ENCODE measurements at places on chromosomes 4 and X.

DNA sequence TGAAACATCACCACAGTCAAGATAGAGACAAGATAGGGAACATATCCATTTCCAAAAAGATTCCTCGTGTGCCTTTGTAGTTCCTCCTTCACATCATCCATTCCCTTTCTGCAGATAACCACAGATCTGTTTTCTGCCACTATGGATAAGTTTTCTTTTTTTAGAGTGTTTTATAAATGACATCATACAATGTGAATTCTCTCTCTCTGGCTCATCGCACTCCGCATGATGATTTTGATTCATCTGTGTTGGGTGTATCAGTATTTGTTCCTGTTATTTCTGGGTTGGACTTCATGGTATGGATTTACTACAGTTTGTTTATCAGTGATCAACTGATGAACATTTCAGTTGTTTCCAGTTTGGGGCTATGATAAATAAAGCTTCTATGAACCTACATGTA is 23.2 kb upstream of the ANXA3 start:
- DNase-seq: no peak

- DNase-seq: no peak
These were observed 87.1 kb downstream of the RLIM start for GRCh38 chrX:74527350-74527749.

DNA sequence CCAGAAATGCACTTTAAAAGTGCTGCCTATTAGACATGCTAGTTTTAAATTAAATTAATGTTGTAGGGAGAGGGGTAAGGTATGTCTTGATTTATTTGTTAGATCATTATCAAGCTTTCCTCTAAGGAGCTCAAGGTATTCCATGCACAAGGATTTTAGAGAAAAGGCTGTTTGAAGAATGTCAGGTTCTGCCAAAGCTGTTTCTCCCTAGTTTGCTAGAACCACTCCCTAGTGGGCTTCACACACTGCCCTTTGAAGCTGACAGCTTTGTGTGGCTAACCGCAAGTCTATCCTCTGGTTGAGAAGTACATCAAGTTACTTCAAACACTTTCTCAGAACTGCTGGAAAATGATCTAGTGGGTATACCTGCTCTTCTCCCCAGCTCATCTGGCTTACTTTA is 32.3 kb downstream of the RASL11B start:
- no peak for DNase-seq

- DNase-seq: no peak
These were observed 654.4 kb downstream of the IQCM start for GRCh38 chr4:149161247-149161646.

- no peak for DNase-seq
These were observed 119.2 kb downstream of the RAPGEF2 start for GRCh38 chr4:159222043-159222552.

- no peak for DNase-seq
These were observed 28.9 kb upstream of the MTMR1 start for GRCh38 chrX:150664290-150664689.

- no peak for DNase-seq
These were observed 859 bp downstream of the SMARCA1 start for GRCh38 chrX:129522184-129523078.

GRCh38 chr4:60683973-60684372 is 516.2 kb upstream of the ADGRL3 start:
- DNase-seq: no peak

DNA sequence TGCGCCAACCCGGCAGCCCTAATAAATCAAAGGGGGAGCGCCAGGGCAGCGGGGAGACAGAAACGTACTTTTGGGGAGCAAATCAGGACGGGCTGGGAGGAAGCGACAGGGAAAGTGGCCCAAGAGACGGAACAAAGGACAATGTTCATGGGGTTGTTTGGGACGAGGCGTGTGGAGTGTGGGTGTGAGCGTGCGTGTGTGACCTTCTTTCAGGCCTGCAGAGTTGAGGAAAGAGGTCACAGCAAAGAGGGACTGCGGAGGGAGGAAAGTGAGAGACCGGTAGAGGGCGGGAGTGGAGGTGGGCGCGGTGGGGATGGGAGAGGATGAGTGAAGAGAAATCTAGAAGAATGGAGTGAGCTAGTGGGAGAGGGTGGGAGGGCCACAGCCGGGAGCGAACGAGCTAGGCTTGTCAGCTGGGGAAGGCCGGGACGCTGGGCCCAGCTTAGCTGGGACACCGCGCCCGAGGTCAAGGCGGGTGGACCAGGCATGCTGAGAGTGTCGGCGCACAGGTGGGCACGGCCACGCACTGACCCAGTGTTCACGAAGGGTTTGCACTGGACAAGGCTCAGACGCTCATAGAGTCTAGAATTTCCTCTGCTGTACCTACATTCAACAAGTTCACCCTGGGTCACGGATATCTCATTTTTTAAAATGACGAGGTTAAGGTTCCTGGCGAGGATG is 14.7 kb upstream of the PITX2 start:
- no peak for DNase-seq

GRCh38 chr4:96183611-96184010 is 343.7 kb downstream of the PDHA2 start:
- no peak for DNase-seq

DNA sequence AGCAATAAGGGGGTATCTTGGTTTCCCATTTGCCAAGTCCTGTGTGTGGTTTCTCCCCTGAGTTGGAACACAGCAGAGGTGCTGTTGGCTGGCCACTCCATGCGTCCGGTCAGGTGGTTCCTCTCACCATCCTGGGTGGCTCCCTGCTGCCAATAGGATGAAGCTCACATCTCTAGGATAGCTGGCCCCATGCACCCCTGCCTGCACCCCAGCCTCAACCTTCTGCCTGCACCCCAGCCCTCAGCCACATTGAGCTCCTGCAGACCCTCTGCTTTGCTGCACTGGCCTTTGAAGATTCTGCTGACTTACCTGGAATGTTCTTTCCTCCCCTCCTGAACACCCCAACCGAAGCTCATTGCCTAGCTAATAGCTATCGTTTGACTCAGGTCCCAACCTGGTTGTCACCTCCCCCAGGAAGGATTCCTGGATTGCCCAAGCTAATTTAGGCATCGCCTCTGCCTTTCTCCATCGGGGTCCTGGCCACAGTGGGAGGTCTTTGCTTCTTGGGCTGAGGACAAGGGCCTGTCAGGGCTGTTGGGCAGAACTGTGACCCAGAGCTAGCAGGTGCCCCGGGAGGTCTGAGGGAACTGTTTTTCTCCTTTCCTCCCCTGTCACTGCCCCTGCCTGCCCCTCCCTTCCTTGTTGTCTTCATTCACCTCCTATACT is 36.6 kb upstream of the GRPEL1 start:
- no peak for DNase-seq

- DNase-seq: no peak
These were observed 321.7 kb downstream of the ANKRD50 start for GRCh38 chr4:124390861-124391260.

DNA sequence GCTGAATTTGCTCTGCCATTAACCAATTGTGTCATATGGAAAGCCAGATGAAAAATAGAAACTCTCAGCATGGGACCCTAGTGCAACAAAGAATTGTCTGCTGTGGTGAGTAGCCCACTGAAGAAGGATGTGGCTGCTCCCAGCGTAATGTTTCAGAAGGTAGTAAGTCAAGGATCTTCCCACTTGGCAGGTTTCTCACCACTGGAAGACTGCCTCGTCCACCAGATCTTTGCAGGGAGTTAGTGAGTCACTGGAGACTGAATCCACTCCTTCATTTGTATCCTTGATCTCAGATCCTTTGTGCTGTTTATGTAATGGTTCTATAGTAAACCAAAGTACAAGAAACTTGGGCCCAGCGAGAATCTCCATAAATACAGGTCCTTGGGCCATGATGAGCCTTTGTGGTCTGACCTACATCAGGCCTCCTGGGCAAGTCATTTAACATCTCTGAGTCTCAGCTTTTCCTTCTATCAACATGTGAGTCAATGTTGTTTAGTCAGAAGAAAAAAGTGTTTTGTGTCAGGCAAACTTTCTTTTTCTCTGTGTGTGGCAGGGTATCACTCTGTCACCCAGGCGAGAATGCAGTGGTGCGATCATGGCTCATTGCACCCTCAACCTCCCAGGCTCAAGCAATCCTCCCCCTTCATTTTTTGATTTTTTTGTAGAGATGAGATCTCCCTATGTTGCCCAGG is 78.0 kb upstream of the CCDC160 start:
- no peak for DNase-seq

- no peak for DNase-seq
These were observed 87.5 kb downstream of the LRRC66 start for GRCh38 chr4:51932684-51933083.

DNA sequence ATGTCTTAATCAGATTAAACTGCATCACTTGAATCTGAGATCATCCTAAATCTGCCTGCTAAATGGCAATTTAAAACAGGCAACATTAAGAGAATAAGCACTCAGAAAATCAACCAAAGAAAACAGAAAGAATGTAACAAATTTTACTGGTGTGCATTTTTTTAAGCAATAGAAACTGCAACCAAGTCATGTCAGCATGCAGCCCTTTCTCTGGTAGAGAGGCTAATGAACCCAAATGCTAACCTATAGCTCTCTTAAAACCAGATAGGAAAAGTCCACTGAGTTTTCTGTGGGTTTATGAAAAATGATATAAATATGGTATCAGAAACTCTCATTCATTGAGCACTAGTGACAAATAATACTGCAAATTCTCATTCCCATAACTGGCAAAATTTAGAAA is 35.6 kb downstream of the COL25A1 start:
- DNase-seq: no peak

DNA sequence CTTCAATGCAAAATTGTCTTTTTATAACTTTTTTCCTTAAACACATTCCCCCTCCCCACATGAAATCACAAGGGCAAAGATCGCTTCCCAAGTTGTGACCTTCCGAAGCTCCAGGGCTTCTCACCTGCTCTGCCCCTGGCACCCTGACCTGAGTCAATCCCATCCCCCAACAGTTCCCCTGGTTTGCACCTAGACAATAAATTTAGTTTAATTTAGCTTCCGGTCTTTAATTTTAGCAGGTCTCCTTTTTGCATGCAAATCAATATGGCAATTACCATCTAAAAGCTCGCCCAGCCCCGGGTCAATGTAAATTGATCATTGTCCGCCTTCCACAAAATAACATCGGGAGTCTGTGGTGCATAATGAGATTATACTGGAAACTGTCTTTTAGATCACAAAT is 6.8 kb downstream of the BCOR start:
- no peak for DNase-seq

- DNase-seq: no peak
These were observed 20.4 kb upstream of the GPM6B start for GRCh38 chrX:13837290-13837745.

DNA sequence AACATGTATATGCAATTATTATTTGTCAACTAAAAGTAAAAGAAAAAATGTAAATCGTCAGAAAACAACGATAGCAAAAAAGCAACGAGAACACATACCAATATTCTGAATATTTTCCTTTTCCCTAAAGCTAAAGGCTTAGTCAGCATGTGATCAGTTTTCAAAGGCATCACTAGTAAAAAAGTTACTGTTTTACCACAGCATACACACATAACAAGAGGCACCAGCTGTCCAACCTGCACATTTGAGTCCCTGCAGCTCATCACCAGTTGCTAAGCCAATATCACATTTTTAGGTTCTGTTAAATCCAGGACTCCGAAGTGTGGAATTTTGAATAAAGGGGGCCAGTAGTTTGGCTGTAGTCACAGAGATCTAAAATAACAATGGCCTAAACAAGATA is 203.8 kb downstream of the ADGRA3 start:
- DNase-seq: no peak

- peak; percentile 27 for DNase-seq
These were observed 71.1 kb downstream of the NYX start for GRCh38 chrX:41518127-41518840.

GRCh38 chr4:166091912-166092510 is 219.0 kb downstream of the TLL1 start:
- DNase-seq: no peak

DNA sequence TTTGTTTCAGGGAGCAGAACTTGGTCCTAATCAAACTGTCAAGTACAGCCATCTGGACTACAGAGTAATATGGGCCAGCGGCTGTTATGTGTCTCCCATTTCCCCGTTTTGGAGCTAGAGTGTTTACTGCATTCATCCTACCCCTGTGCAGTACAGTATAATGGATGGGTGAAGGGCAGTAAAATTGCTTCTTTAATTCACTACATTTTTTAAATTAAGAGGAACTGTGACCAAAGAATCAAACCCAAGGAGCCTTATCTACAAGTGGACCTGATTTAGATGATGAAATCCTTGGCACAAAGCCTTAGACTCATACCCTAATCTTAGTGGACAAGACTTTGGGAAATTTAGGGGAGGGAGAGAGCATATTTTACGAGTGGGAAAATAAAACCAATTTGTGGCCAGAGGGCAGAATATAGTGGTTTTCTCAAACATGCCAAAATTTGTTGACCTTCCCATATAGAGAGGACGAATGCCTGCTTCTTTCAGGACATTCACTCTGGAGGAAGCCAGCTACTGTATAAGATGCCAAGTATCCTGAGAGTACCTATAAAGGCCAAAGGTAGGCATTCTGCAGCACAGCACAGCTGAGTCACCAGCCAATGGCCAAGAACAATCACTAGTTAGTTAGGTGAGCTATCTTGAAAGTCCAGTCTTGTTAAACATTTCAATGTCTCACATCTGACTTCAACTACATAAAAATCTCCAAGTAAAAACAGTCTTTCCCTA is 253.8 kb upstream of the KCNIP4 start:
- DNase-seq: no peak

DNA sequence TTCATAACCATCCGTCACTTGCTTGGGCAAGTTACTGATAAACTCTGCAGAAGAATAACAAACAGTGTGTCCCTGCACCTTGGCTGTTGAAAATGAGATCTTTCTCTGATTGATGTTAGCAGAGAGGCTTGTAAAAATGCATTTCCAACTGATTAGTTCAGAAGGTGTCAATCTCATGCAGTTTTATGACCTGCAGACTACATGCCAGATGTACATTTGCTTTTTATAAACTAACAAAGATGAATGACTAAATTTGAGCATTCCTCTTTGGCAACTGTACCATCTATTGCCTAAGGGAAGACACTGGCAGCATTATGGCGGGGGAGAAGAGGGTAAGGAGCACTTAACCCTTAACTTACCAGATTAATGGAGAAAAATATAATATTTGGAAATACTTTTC is 192.8 kb downstream of the DCTD start:
- DNase-seq: no peak

DNA sequence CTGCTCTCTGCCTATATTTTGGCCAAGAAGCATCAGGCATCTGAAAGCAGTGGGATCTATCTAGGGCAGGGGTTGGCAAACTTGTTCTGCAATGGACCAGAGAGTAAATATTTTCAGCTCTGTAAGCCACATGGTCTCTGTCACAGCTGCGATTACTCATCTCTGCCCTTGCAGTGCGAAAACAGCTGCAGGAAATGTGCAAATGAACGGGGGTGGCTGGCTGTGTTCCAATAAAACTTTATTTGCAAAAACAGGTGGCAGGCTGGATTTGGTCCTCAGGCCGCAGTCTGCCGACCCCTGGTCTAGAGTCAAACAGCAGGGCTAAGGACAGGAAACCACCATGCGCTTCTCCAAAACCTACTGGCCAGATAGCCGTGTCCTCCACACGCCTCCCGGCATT is 48.6 kb downstream of the ACOX3 start:
- no peak for DNase-seq

GRCh38 chr4:16713271-16713670 is 185.2 kb downstream of the LDB2 start:
- no peak for DNase-seq

GRCh38 chrX:70826715-70827114 is 81.8 kb downstream of the TEX11 start:
- DNase-seq: no peak

GRCh38 chr4:86159216-86159615 is 200.6 kb downstream of the MAPK10 start:
- no peak for DNase-seq

All from stimulated activated CD8-positive, alpha-beta memory T cell treated with anti-CD3 and anti-CD28 coated beads, Interleukin-4, amount 100 ng/mL, for 24 hours (primary cell).